Karpas-422 (cell line): ENCODE measurements at places on chromosomes 2 and 18.

DNA sequence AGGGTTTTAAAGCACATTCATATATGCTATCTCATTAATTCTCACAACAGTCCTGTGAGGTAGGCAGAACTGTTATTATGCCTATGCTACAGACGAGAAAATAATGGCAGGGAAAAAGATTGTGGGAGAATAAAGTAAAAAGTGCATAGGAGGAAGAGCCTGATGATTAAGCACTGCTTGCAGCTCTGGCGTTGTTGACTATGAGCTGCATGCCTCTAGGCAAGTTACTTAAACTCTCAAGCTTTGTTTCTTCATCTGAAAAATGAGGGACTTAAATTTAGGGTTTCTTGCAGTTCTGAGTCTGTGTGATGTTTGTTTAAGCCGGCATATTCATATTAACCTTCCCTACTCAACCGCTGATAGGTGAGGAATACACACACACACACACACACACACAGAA, 51.6 kb upstream of the RAPH1 start:
- DNase-seq: peak; percentile 14

DNA sequence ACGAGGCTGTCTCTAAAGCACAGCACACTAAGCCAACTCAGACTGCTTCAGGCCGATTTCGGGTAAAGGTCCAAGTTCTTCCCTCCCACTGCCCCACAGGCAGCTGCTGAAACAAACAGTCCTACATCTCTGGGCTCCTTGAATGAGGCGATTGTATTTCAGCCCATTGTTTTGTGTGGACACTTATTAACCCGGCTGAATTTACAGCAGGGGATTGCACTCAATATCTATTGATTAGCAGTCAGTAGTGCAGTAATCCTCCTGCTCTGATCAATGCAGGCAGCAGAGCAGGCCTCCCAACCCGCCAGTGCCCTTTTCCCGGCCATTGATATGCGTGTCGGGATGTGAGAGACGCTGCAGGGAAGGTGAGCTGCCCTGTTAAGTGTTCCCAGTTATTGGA, 330.1 kb downstream of the CMPK2 start:
- no peak for DNase-seq

DNA sequence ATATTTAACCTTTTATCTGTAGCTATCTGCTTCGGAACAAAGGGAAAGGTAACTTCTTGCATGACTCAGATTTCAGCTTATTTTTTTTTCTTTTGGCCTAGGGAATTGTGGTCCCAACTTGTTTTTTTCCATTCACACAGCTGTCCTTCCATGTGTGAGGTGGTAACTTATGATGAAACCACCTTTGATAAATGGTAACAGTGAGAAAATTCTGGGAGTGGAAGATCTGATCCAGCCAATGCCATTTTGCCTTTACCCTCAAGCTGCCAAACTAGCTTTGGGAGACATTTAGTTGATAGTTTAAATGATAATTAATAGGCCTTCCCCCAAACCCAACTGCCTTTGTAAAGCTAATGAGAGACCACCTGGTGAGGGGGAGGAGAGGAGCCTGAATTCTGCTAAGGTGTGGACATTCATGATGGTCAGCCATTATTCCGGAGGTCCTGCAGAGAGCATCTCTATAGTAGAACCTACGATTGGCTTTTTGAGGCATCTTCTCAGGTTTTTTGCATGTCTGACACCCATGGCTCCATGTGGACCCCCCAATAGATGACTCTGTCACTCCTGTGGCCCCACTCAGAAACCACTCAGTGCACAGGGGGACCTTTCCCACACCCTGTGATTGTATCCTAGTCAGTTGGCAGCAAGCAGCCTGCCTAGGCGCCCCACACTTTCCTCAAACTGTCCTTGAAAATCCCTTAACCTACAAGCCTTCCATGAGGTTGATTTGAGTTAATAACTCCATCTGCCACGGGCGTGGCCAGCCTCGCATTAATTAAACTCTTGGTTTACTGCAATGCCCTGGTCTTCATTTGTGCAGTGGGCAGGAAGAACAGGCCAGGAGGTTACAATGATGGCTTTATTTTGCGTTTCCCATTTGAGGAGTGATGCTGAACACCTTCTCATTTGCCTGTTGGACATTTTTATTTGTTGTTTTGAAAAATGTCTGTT, 263.5 kb upstream of the PXDN start:
- DNase-seq: no peak

- DNase-seq: no peak
Observed at GRCh38 chr2:227576812-227577211, 21.9 kb upstream of the SCYGR2 start.

- DNase-seq: no peak
Observed at GRCh38 chr2:172047566-172048507, 37.5 kb upstream of the DLX1 start.

DNA sequence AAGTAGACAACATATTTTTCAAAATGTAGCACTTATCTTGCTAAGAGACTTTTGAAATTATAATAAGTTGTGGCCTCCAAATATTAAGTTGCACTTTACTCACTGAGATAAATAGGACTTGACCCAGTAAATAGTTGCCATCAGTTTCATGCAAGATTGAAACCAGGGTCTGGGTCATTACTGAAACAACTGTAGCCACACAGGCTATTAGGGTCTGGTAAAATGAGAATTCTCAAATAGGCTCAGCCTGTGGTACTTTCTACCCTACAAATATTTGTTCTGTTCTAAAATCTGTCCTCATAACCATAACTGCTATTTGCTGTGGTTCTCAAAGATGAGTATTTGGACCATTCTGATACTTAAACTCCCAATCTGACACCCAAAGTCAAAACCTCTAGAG, 115.4 kb upstream of the STK17B start:
- no peak for DNase-seq

- no peak for DNase-seq
Observed at GRCh38 chr2:43642363-43642762, 5.3 kb downstream of the PLEKHH2 start.

DNA sequence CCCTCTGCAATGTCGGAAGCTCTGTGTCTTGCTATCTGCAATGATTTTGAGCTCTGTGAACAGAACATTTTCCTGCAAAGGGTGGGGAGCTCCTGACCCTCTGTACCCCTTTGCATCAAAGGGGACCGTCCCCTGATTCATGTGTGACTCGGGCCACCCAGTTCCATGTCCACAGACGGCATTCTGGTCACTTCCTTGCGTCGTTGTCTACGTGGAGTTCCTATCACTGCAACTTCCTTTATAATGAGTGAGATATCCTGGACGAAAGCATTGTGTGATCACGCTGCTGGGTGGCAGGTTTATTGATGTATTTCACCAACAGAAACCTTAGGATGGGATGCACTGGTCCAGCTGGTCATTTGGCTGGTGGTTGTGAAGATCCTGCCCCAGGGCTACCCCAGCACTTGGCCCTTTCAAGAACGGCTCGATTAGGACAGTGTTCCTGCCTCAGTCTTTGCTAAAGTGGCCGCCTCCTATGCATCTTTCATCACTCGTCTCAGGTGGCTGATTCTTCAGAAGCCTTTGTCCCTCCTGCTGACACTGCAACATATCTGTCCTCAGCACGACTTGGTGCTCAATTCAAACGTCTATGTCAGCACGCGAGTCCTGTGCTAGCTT, 202.7 kb downstream of the ACKR3 start:
- no peak for DNase-seq

- peak; percentile 85 for DNase-seq
Observed at GRCh38 chr2:106104332-106105062, 89.6 kb downstream of the UXS1 start.

DNA sequence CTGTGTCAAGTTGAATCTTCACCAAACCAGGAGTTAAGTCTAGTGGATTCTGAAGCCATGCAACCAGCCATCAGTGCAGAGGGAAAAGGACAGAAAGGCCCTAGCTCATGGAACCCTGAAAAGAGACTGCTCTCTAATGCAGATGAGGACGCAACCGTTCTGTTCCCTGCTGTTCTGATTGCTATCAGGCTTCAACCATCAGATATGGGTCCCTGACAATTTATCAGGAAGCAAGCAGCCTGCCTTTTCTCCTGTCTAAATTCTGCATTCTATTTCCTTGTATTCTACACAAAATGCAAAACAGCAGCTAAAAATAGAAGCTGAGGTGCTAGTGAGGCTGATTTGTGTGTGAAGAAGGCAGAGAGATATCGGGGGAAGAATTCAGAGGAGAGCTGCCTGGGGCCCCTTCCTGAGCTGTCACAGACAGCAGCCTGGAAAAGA, 68.4 kb upstream of the RTN4 start:
- DNase-seq: peak; percentile 65

DNA sequence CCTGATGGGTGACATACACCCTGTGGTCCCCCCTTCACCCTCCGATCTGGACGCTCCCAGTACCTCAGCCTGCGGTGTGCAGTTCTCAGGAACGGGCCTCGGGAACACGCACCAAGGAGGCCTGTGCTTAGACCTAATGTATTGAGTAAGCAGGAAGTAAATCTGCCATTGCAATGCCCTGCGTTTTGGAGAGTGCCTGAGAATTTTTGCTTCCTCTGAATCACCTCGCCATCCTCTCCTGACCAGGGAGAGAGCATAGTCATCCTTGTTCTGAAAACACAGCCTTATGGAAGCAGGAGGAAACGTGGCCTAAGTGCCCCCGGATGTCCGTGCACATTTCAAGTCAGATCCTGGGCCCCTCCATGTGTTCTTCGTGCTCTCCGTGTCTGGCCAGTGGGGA, 272.2 kb downstream of the NDUFA10 start:
- no peak for DNase-seq

DNA sequence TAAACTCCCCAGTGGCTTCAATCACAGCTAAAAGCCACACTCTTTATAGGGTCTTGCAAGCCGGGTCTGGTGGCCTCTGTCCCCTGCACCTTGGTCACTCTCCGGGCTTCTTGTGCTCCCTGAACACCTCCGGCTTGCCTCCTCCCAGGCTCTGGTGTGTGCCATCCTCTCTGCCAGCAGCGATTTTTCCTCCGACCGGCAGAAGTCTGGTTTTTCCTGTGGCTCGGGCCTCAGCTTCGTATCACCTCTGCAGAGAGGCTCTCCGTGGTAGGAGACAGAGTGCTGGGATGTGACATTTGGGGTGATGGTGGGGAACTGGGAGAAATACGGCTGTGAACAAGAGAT, 58.8 kb upstream of the HPCAL1 start:
- DNase-seq: no peak

DNA sequence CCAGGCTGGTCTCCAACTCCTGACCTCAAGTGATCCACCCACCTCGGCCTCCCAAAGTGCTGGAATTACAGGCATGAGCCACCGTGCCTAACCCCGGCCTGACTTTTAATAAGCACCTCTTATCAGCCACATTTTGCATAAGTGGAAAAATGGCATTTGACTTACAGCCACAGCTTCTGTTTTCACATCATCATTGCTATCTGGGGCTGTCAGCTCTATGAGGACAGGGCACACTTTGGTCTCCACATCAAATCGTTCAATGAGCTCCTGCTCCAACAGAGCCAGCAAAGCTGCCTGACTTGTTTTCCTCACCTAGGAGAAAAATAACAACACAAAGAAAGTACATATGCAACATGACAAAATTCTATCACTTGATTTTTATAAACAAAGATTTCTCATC, 26.4 kb downstream of the PPP4R1 start:
- DNase-seq: no peak

- no peak for DNase-seq
Observed at GRCh38 chr2:53600815-53601214, 166.8 kb upstream of the CHAC2 start.

- no peak for DNase-seq
Observed at GRCh38 chr2:48715042-48715899, 40.3 kb downstream of the LHCGR start.

GRCh38 chr2:127155028-127155581, 48.2 kb upstream of the BIN1 start:
- DNase-seq: no peak

GRCh38 chr2:670637-671036, 6.6 kb downstream of the TMEM18 start:
- DNase-seq: no peak

DNA sequence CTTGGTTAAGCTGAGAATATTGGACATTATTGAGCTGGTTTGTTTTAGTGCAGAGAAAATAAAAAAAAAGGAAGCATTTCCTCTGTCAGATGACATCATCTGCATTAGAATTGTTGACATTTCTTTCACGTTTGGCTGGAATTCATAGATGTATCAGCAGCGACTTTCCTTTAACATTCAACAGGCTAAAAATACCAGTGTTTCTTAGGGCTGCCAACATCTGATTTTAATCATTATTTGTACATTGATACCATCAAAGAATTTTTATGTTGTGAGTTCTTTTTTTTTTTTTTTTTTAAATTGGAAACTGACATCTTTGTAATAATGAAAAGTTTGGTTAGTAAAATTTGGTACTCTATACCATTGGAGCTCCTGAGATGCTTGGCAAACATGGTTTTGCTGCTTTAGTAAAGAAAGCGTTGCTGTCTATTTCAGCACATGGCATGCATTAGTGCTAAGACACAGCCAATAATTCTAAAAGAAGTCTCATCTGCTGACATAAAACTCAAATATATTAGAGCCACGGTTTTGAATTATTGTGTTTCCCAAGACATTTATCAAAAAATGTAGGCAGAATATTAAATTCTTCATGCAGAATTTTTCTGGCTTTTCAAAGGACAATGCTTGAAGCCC, 33.6 kb downstream of the GTF2A1L start:
- no peak for DNase-seq

DNA sequence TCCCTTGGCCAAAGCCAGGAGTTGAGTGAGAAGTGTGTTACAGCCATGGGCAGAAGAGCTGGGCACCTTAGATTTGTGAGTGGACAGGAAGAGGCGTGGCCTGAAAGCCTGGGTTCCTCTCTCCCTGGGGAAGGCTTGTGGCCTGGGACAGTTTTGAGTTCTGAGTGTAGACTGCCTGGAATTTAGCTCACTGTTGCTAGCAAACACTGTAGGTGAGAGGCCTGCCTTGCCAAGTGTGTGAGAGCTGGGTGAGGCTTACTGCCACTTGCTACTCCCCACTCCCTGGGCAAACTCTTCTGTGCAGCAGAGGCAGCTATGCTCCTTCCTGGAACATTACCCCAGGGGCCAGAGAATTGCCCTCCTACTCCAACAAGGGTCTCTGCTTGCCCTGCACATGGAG, 150.0 kb upstream of the GALNT5 start:
- DNase-seq: no peak

DNA sequence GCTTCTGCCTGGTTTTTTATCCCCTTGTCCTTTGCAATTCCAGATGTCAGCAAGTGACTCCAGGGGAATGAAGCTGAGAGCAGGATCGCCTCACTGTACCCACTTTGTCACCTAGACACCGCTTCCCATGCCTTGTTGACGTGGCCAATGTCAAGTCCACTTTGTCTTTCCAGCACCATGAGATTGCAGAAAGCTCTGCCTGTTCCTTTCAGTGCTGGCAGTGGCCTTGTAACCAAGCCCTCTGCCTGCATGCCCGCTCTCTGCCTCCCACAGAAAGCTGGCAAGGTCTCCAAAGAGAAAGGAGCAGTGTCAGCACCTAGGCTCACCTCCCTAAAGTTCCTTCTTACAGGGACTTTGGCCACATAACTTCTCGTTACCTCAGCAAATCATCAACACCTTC, 282.2 kb upstream of the ST6GAL2 start:
- no peak for DNase-seq

DNA sequence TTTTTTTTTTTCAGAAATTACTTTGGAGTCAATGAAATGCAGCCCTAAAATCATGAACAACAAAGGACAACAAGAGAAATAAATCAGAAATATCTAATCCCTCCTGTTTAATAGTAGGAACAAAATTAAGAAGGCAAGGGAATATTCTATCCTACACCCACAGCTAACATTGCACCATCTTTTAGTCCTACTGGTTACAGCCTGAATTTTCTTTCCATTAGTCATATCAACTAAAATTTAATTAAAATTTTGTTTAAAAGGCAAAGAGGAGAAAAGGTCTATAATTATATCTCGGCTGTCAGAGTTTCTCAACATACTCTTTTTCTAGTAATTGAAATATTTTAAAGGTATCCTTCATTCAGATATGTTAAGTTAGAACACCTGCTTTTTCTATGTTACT, 61.9 kb downstream of the DTNA start:
- no peak for DNase-seq
